ENCODE measurements at places on chromosomes 6 and 20.
A peak's percentile ranks its signal among the peaks of the same experiment; 100 is the strongest.

GRCh38 chr20:64121586-64121985, 14.2 kb upstream of the NPBWR2 start:
- no peak for DNase-seq

DNA sequence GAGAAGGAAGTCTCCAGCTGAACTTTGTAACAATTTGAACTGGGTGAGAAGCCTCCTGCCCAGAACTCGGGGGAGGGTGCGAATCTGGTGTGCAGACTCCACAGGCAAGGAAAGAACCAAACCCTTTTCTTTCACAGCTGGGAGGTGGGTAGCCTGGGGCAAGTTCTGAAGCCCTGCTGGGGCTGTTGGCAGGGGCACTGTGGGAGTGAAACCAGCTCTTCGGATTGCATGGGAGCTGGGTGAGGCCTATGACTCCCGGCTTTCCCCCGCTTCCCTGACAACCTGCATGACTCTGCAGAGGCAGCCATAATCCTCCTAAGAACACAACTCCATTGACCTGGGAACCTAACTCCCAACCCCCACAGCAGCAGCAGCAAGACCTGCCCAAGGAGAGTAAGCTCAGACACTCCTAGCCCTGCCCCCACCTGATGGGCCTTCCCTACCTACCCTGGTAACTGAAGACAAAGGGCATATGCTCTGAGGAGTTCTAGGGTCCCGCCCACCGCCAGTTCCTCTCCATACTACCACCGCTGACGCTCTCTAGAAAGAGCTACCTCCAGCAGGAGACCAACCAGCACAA, 37.5 kb downstream of the SOD2 start:
- no peak for DNase-seq

- DNase-seq: no peak
Observed at GRCh38 chr6:33885132-33886057, 81.6 kb upstream of the MLN start.

- no peak for DNase-seq
Observed at GRCh38 chr20:432677-433299, 24.7 kb downstream of the RBCK1 start.

DNA sequence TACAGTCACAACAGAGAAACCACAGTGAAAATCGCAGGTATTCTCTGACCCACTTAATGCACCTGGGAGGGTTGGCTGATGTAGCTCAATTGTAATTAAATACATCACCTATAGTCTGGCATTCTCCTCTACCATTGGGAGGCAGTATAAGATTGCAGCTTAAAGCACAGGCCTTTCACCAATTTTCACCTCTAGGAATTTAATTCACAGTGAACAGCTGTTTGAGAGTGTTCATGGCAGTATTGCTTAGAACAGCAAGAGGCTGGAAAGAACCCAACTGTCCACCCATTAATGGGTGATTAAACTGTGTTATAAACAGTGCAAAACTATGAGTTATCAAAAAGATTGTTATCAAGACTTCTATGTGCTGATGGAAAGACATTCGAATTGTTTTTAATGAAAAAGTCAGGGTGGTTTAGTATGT, 2.0 kb downstream of the EDEM2 start:
- DNase-seq: peak; percentile 17

DNA sequence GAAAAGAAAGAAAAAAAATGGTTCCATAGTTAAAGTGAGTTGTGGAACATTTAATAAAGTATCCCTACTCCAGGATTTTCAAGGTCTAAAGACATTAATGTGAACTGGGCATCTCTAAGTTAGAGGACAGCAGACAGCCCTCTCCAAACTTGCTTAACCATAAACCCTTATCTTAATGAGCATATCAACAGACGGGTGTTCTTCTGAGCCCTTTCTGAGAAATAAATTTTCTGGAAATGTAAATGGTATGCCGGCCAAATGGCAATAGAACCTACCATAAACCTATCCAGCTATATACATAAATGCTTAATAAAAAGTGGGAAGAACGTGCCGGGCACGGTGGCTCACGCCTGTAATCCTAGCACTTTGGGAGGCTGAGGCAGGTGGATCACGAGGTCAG, 12.5 kb downstream of the SLC18B1 start:
- no peak for DNase-seq

- no peak for DNase-seq
Observed at GRCh38 chr6:117167520-117168271, 97.7 kb upstream of the VGLL2 start.

DNA sequence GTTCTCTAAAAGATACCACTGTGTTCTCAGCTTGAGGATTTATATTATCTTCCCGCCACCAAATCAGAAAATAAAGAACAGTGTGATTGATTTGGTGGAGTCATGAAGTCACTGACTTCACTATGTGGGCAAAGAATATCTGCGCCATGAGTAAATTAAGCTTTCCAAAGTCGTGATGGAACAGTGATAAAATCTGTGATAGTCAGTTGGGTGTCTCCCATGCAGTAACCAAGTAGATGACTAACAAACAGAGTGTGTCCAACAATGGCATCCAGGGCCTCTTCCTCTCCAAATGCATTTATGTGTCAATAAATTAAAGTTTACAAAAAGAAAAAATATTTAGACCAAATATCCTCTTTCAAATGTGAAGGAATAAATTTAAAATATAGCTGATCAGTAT, 87.0 kb upstream of the DST start:
- DNase-seq: no peak

GRCh38 chr6:16904957-16905356, 143.7 kb upstream of the ATXN1 start:
- DNase-seq: no peak

DNA sequence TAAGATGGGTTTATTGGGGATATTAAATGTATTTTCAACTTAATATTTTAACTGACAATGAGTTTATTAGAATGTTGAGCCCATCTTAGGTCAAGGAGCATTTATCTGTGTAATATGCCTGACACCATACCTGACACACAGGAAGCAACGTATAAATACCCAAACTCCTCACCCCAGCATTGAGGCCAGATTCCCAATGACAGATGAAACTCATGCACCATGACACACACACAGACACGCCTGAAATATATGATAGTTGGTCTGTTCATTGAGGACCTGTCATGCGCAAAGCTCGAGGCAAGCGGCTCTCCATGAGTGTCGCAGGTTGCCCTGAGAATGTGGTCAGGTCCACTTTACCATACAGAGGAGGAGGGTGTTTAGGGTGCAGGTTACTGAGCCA, 64.1 kb downstream of the GFOD1 start:
- no peak for DNase-seq

DNA sequence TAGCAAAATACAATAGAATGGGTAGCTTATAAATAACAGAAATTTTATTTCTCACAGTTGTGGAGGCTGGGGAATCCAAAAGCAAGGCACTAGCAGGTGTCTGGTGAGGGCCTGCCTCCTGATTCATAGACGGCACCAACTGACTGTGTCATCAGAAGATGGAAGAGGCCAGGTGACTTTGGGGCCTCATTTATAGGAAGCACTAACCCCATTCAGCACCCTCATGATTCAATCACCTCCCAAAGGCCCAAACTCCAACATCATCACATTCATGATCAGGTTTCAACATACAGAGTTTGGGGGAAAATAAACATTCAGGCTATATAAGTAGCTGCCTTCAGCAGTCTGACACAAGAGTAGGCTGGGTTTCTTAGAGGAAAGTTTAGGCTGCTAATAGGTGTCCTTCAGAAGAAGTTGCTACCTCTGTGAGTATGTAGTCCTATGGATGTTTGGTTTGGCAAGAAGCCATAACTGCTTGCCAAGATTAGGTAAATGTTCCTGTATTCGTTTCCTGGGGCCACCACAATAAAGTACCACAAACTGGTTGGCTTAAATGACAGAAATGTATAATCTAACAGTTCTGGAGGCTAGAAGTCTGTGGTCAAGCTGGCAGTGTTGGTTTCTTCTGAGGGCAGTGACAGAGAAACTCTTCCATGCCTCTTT, 48.8 kb downstream of the NT5E start:
- no peak for DNase-seq

DNA sequence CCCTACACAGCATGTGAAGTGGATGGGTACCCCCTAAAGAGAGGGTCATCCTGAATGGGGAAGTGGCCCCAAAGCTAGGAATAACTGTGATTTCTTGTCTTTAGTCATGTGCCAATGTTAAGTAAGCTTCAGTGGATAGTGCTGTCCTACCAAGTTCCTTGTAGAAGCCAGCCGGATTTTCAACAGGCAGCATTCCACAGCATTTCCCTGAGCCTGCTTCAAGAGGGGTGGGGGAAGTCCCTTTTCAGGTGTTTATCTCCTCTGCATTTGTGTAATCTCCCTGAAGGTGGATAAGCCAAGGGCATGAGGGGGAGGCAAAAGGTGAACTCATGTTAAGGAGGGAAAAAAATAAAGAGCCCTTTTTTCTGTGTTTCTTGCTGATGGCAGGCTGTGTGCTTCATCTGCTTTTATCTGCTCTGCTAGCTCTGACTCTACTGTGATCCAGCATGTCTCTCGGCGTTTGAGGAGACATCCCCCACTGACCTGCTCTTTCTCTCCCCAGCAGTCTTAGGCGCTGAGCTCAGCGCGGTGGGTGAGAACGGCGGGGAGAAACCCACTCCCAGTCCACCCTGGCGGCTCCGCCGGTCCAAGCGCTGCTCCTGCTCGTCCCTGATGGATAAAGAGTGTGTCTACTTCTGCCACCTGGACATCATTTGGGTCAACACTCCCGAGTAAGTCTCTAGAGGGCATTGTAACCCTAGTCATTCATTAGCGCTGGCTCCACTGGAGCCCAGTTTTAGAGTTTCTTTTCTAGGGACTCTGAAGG, 1.9 kb downstream of the EDN1 start:
- DNase-seq: no peak

DNA sequence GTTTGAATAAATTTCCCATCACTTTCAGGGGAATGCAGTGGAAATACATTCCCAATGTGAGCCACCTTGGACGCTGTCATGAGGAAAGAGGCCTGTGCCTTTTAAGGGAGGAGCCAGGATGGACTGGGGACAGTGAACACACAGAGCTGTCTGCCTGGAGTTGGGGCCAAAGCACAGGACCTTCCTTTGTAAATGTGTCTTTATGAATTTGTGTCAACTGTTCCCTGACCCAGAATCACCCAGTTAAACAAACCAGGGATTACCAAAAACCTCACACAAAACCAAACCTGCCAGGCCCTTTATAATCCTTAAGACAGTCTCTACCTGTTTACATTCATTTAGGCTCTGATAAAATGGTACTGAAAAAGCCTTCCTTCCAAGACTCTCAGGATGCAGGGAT, 513.7 kb downstream of the MAFB start:
- no peak for DNase-seq

- no peak for DNase-seq
Observed at GRCh38 chr6:71900642-71901041, 14.3 kb downstream of the RIMS1 start.

GRCh38 chr20:32091888-32092346, 17.6 kb upstream of the TM9SF4 start:
- peak; percentile 60 for DNase-seq

GRCh38 chr20:41989935-41990635, 371.9 kb upstream of the CHD6 start:
- no peak for DNase-seq

GRCh38 chr20:39568109-39568508, 606.0 kb downstream of the DHX35 start:
- DNase-seq: no peak

DNA sequence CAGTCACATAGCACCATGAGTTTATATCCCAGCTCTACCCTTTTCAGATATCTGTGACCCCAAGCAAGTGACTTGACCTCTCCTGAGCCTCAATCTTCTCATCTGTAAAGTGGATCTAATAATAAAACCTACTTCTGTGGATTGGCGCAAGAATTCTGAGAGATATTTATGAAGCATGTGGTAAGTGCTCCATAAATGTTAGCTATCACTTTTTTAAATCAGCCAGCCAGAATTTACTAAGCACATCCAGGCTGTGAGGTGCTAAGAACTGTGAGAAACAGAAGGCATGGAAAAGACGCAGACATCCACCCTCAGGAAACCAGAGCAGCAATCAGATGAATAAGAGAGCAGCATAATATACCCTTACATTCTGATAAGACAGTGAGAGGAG, 862 bp downstream of the C20orf96 start:
- no peak for DNase-seq

GRCh38 chr6:82331031-82331773, 32.4 kb upstream of the TPBG start:
- peak; percentile 3 for DNase-seq

DNA sequence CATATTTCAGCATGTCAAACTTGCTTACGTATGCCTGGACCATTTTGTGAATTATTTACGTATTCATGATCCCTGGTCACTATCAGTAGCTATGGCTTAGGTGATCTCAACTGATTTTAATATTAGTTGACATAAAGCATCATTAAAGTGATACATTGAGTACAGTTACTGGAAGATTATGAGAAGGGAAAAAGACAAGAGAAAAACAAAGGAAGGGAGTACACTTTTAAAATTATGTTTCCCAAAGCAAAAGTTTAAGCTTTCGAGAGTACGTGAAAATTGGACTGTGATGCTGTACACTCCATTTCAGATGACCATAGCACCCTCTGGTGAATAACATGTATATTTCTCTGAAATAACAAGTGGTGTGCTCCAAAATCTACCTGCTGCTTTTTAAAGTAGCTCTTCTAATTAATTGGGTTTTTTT, 215.0 kb upstream of the HSF2 start:
- no peak for DNase-seq

DNA sequence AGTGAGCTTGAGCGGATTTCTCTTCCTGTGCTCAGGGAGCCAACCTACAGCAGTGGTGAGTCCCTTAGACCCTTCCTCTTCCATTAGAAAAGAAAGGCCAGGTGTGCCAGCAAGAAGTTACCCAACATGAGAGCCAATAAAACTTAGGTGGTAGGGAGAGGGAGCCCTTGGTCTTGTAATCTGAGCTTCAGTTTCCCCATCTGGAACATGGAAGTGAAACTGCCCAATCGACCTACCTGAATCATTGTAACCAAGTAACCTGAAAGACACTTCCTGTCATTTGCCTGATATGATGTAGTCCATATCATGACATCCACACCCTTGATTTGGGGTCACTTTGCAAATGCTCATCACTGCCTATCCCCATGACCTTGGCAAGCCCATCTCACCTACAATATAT, 66.4 kb downstream of the MDGA1 start:
- DNase-seq: no peak

GRCh38 chr20:41392871-41393704, 26.5 kb upstream of the EMILIN3 start:
- DNase-seq: no peak

GRCh38 chr6:153015094-153015640, 12.7 kb upstream of the MTRF1L start:
- DNase-seq: no peak

GRCh38 chr6:45806172-45806571, 209.5 kb downstream of the CLIC5 start:
- DNase-seq: no peak
